Activated CD4-positive, alpha-beta T cell treated with anti-CD3 and anti-CD28 coated beads, Interleukin-2, amount 10 ng/mL, durations not matched to agents 7 days and 5 days (primary cell): ENCODE measurements at places on chromosomes 16 and 17.

DNA sequence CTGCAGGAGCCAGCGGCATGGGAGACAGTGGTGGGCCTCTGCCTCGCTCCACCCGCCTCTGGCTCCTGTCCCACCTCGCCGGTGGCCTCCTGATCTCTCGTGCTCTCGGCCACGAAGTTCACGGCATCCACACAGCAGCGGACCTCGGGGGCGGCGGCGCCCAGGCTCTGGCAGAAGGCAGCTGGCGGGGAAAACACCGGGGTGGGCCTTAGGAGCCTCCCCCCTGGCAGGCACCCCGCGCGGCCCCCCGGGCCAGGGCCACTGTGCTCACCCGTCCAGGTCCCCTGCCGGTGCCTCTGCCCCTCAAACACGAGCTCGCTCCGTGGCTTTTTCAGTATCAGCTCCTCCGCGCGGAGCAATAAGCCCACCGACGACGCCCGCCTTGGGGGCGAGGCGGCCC is 409 bp upstream of the C17orf107 start:
- no peak for DNase-seq

GRCh38 chr16:4515611-4516233 is 22.9 kb downstream of the CDIP1 start:
- DNase-seq: no peak

GRCh38 chr17:32523017-32523680 is 36.4 kb downstream of the CDK5R1 start:
- peak; percentile 59 for DNase-seq

DNA sequence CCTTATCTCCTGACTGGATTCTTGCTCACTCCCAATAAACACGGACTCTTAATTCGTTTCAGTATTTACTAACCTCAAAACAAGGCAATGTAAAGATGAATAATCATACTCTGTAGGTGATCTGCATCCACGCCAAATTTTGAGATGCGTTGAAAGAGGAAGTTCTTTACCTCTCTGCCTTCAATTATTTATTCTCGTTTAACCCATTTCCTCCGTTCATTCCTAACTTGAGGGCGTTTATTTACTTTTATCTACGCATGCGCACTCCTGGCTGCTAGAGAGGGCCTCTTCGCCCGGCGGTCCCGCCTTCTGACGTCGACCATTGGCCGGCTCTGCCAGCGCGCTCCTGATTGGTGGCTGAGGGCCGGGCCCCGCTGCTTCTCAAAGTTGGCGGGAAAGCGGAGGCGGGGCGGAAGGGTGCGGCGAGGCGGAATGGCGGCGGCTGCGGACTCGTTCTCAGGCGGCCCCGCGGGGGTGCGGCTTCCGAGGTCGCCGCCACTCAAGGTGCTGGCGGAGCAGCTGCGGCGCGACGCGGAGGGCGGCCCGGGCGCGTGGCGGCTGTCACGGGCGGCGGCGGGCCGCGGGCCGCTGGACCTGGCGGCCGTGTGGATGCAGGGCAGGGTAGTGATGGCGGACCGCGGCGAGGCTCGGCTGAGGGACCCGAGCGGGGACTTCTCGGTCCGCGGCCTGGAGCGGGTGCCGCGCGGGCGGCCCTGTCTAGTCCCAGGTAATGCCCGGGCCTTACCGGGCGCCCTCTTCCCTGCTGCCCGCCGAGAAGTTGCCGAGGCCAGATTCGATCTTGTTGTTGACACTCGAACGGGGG is at the start of gene RMI2:
Gene RMI2 (plus strand): TSS at position 420 of the 823 bp plus-strand sequence. CDS start 13 bp downstream, at position 433.
- peak; percentile 99 for DNase-seq

DNA sequence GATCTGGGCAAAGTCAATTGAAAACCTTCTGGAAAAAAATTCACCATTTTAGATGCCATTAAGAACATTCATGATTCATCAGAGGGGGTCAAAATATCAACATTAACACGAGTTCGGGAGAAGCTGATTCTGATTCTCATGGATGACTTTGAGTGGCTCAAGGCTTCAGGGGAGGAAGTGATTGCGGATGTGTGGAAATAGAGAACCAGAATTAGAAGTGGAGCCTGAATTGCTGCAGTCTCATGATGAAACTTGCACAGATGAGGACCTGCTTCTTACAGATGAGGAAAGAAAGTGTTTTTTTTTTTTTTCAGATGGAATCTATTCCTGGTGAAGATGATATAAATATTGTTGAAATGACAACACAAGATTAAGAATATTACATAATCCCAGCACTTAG is 12.9 kb downstream of the ITGAX start:
- no peak for DNase-seq

- DNase-seq: no peak
Measured at GRCh38 chr17:28508211-28508724, 2.1 kb downstream of the FOXN1 start.

DNA sequence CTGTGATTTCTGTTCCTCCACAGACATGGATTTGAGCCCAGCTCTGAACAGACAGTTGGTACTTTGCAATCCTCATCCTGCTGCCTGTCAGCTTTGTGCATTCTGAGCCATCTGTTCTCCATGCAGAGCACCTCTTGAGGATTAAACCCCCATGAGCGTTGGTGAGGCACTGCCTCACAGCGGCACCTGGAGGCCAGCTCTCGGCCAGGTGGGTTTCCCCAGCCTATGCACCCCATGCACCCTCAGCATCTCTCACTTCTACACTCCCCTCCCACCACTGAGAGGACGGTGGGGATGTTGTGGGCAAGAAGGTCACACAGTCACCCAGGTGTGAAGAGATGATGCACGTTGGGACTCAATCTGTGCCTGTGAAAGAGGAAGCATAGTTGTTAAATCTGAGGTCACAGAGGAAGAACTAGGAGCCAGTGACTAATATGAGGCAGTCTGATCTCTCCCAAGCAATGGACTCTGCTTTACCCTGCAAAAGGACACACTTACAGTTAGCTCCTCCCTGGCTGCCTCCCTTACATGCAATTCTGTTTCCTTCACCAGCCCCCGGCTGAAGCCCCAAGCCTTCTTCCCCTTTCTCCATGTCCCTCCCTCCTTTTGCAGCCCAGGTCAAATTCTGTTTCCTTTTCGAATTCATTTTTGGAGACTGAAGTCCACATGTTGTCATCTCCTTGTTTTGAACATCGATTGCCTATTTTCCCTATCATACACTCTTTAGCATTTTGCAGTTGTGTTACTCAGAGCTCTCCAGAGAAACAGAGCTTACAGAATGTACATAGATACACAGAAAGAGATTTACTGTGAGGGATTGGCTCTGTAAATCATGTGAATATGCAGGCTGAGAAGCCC is 58.5 kb downstream of the HS3ST3B1 start:
- DNase-seq: no peak

DNA sequence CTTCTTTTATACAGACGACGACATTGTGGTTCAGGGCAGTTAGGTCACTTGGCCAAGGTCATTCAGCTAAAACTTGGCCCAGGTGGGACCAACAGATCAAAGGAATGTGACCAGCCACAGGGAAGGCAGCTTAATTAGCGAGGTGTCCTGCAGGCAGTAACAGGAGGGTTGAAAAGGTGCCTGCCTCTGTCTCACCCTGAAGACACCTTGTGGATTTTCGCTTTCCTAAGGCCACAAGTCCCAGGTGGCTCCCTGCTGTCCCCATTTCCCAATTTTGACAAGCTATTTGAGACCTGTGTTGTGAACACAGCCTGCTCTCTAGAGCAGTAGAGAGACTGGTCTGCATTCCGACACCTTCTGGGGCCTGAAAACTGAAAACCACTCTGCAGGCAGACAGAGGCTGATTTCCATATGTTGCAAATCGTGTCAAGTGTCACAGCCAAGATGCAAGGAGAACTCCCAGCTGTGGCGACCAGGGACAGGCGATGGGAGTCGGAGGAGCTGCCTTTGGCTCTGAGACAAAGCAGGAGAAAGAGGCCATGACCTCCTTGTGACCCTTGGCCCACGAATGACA is 593.1 kb upstream of the CDH5 start:
- no peak for DNase-seq

GRCh38 chr16:11313493-11314308 is 31.6 kb upstream of the RMI2 start:
- DNase-seq: no peak

GRCh38 chr16:68564382-68564985 is 25.4 kb downstream of the ZFP90 start:
- DNase-seq: no peak

- no peak for DNase-seq
Measured at GRCh38 chr17:29749045-29749825, 126.5 kb upstream of the CORO6 start.

GRCh38 chr16:30974348-30974747 is 10.7 kb upstream of the HSD3B7 start:
- no peak for DNase-seq

GRCh38 chr17:43015579-43015978 is 6.6 kb downstream of the VAT1 start:
- no peak for DNase-seq

DNA sequence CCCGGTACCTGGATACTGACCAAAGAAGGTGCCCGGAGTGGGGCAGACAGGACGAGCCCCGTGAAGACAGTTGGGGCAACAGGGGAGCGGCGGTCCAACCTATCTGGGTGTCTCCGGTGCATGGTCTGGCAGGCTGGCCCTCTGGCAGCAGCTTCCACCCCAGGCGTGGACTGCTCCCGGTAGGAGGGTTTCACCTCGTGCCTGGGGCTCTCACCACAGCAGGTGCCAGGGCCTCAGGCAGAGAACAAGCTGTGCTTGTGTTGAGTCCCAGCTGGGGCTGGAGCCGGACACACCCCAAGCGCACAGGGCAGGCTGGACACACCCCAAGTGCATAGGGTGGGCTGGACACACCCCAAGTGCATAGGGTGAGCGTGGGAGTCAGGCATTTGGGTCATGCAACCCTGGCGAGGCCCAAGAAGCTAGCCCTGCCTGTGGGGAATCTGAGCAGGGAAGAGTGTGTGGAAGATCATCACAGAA is 1.5 kb upstream of the FBXL16 start:
- no peak for DNase-seq

GRCh38 chr17:4097165-4097960 is 45.5 kb downstream of the ZZEF1 start:
- no peak for DNase-seq

- DNase-seq: no peak
Measured at GRCh38 chr16:27950206-27950887, 113.2 kb downstream of the GSG1L start.

GRCh38 chr17:40803617-40804082 is 3.9 kb upstream of the KRT28 start:
- DNase-seq: peak; percentile 78

DNA sequence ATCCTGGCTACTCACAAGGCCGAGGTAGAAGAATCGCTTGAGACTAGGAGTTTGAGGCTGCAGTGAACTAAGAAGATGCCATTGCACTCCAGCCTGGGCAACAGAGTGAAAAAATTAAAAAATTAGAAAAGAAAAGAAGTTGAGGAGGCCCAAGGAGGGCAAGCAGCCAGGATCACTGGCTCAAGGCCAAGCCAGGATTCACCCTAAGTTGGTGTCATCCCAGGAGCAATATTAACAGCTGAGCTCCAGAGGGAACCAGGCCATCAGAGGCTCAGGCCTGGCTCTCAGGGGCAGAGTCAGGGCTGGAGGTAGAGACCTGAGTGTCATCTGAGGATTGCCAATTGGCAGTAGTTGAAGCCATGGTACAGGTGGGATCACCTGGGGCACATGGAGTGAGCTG is 20.7 kb downstream of the DRC3 start:
- DNase-seq: no peak

GRCh38 chr17:75876938-75877751 is 1.2 kb downstream of the TRIM47 start:
- peak; percentile 50 for DNase-seq
